ENCODE measurements at places on chromosomes 4 and X.
A peak's percentile ranks its signal among the peaks of the same experiment; 100 is the strongest.

DNA sequence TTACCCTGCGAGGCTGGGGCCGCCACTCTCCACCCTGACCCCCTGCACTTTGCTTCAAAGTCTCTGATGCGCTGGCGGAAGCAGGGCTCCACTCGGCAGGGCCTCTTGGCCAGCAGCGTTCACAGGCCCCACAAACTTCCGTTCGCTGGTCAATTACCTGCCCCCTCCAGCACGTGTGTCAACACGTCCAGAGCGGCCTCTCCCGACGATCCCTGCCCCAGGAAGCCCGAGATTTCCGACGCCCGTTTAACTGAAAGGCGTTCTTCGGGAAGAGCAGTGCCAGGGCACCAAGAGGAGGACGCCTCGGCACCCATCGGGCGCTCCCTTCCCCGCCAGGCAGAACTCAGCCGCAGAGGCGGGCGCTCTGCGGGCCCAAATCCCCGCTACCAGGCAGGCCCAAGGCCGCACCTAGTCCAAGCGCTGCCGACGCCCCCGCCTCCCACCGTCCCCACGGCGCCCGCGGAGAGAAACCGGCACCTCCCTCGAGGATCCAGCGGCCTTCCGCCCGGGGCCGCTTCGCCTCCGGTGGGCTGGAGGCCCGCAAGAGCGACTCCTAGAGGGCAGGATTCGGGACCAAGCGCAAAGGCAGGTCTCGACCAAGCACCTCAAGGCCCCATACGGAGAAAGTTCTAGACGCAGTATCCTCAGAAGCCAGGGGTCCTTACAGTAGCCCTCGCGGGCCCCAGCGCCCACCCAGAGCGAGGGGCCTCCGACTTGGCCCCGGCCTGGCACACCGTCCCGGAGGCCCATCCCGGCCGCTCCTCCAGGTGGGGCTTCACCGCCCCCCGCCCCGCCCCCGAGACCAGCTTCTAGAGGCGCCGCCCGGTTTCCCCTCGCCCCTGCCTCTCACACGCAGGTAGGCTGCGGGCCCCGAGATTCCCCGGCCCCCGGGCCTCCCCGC is 586 bp downstream of the BCAP31 start:
- DNase-seq: peak; percentile 14

GRCh38 chr4:110633358-110634341 is 10.8 kb upstream of the PITX2 start:
- peak; percentile 17 for DNase-seq

GRCh38 chr4:23166407-23166806 is 473.7 kb downstream of the GBA3 start:
- no peak for DNase-seq

GRCh38 chr4:102639598-102639997 is 121.2 kb downstream of the MANBA start:
- DNase-seq: no peak

DNA sequence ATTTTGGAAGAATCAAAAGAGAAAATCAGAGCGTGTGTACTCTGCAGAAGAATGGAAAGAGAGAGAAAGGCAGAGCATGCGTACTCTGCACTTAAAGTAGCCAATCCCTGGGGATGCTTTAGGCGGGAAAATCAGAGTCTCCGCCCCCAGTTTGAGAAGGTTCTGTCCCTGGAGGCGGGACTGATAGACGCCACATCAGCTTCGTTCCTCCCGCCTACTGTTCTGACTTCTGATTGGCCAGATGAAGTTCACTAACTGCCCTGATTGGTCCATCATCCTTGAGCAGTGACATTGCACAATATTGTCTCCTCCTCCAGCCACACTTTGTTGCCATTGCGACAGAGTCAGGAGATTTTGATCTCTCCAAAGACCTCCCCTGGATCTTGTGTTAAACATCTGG is 23.8 kb downstream of the SSX1 start:
- DNase-seq: no peak

DNA sequence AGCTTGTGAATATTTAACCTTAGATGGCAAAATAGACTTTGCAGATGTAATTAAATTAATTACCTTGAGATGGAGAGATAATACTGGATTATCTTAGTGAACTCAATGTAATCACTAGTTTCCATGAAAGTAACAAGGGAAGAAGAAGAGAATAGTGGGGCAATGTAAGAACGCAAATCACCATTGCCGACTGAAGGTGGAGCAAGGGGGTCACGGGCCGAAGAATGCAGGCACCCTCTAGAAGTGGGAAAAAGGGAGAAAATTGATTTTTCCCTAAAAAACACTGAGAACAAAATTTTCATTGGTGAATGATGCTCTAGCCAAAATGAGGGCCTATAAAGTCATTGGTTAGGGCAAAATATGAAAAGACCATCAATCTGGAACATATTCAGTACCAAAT is 375.6 kb upstream of the EPHA5 start:
- DNase-seq: no peak

- peak; percentile 63 for DNase-seq
These were observed 337.7 kb downstream of the PCDH19 start for GRCh38 chrX:100072336-100072735.

- DNase-seq: no peak
These were observed 285.6 kb downstream of the GPAT3 start for GRCh38 chr4:83821493-83821892.

- DNase-seq: no peak
These were observed 48.8 kb upstream of the PGRMC1 start for GRCh38 chrX:119187298-119187697.

DNA sequence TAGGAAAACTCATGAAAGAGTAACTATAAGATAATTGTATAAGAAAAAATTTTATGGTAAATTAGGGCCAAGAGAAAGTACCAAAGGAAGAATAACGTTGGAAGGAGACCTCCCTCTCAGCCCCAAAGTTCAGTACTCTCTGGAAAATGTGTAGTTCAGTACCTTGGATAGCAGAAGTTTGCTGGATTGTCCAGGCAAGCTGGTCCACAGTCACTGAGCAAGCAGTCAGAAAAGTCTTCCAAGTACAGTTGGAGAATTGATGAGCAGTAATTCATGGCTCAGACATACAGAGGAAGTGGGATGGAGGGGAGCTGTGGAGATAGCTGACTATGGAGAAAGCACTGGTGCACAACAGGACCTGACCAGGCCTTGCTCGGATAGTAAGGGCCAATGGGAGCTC is 598.2 kb upstream of the NDST4 start:
- DNase-seq: no peak

DNA sequence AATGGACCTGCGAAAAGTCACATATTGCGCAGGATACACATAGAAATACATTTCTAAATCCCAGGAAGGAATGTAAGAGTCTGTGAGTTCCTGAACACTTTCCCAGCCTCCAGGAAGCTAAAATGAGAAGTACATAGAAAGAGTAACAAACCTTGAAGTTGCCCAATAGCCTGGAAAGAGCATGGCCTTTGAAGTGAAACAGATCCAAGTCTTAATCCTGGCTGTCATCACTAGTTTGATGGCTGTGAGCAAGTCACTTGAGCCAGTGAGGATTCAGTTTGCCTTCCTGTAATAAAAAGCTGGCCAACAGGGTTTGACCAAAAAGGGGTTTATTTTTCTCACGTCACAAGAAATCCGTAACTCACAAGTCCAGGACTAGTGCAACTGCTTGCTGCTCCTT is 69.8 kb downstream of the ARHGEF38 start:
- peak; percentile 42 for DNase-seq

DNA sequence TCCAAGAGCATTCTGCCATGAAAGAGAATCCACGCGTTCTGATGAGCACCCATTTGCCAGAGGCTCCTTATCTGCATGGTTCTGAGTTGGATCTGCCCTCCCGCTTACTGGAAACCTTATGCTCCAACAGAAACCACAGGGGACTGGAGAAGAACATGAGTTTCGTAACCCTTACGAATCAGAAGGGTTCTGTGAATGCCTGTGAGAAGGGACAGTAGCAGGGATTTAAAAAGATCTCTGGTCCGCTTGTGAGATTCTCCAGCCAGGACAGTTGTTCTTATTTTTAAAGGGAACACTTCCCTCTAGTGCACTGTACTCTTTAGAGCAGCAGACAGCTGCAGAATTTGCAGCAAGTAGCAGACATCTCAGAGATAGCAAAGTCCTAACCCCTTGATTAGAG is 22.5 kb upstream of the CENPU start:
- peak; percentile 44 for DNase-seq

DNA sequence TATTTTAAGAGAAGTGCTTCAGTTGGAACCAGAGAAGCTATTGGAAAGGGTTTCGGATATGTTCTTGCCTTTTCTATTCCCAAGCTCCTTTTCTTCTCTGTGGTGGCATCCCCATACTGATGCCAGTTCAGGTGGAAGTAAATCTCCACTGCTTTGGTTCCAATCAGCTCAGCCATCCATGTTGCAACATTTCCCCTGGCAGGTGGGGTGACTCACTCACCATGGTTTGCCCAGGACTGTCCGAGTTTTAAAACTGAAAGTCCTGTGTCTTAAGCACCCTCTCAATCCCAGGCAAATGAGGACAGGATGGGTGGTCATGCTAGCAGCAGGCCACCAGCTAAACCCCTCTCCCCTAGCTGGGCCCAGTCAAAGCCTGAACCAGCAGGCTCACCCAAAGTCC is 15.1 kb downstream of the RAI2 start:
- DNase-seq: no peak

- DNase-seq: no peak
These were observed 60.9 kb upstream of the FHDC1 start for GRCh38 chr4:152875261-152875660.

- no peak for DNase-seq
These were observed 400.3 kb upstream of the CT83 start for GRCh38 chrX:116863029-116863428.

GRCh38 chr4:24734511-24734910 is 60.9 kb upstream of the SOD3 start:
- DNase-seq: no peak

- peak; percentile 65 for DNase-seq
These were observed 6.1 kb downstream of the TACC3 start for GRCh38 chr4:1727117-1728031.

DNA sequence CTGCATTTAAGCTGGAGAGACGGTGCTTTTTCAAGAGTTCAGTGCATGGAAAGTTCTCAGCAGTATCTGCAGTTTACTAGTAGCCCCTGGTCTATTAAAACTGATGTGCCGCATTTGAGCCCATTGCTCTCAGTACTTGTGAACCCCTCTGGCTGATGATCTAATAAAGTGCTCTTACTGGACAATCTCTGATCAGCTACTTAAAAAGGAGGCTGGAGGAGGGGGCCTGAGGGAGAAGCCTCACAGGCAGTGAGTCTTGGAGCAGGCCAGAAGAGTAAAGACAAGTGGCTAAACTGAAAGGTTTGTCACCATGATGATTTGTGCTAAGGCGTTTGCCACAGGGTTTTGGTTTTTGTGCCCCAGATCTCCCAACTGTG is 138.5 kb downstream of the ARX start:
- DNase-seq: no peak

GRCh38 chr4:123017078-123017477 is 94.7 kb upstream of the NUDT6 start:
- DNase-seq: no peak

- no peak for DNase-seq
These were observed 565.0 kb downstream of the BCOR start for GRCh38 chrX:39532761-39533160.

- peak; percentile 96 for DNase-seq
These were observed 202.4 kb downstream of the CHIC2 start for GRCh38 chr4:53861856-53862610.

- DNase-seq: peak; percentile 5
These were observed 67.9 kb downstream of the PKD2 start for GRCh38 chr4:88075336-88075735.

DNA sequence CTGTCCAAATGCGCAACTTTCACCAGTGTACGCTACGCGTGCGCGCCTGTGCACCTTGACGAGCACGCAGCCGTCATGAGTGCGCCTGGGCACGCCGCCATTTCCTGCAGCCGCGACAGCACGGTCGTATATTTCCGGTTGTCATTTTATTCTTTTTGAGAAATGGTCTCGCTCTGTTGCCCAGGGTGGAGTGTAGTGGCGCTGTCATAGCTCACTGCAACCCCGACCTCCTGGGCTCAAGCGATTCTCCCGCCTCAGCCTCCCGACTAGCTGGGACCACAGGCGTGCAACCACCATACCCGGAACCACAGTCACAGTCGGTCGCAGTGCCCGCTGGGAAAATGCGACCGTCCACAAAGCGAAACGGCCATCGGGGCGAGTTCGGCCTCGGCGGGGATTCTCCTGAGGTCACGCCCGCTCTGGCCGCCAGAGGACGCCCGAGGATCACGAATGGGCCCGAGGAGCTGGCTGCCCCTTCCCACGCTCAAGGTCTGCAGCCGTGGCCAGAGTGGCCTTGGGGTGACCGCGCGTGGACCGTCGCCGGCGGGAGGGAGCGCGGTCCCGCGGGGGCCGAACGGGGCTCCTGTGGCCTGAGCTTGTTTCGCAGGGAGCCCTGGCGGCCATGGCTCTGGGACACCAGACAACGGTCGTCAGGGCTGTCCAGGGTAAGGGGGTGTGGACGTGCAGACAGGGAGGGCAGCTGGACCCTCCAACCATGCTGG is 23.7 kb upstream of the PNMA3 start:
- peak; percentile 49 for DNase-seq
